HEK293T (cell line): ENCODE measurements at places on chromosomes 3 and 15.

GRCh38 chr15:69587723-69588426 is 135.3 kb downstream of the RPLP1 start:
- no peak for DNase-seq

GRCh38 chr3:143298886-143299535 is 179.4 kb downstream of the CHST2 start:
- DNase-seq = no peak

- DNase-seq = no peak
Measured at GRCh38 chr3:56788521-56788920, 13.2 kb downstream of the ARHGEF3 start.

DNA sequence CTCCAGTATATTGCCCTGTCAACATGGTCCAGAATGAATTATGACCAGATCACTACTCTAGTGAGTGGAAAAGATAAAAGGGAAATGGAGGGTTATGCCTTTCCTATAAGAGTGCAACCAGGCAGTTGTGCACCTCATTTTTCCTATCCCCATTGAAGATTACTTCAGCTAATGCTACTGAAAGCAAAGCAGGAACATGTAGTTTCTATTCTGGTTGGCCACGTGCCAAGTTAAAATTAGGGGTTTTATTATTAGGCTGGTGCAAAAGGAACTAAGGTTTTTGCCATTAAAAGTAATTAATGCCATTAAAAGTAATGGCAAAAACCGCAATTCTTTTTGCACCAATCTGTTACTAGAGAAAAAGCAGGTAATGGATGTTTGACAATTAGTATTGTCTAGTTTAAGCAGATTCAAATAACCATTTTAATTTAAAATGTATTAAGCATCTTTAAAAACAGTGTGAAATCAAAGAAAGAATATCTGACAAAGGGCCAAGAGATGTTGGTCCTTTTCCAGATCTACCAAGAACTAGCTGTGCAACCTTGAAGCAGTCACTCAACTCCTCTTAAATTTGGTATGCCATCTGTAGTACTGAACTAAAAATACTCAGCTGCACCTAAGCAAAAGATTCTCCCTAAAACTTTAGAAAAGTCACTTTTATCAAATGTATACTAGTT is 567.5 kb upstream of the CCDC54 start:
- no peak for DNase-seq

DNA sequence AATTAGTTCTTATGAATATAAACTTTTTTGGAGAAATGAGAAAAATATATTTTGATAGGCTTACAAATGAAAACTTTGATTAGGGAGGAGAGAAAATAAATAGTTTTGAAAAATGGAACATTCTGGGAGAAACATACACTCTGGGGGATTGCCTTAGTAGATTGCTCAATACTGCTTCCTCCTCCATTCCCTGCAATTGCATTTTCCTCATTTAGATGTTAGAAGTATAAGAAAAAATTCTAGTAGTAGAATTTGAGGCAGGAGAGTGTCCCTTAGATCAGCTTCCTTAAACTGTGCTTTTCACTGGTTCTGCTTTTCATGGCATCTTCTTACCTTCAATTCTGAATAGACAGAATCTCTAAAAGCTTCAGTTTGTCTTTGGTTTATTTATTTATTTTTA is 46.2 kb upstream of the CTDSPL2 start:
- DNase-seq = no peak

- no peak for DNase-seq
Measured at GRCh38 chr15:48806151-48806550, 4.7 kb downstream of the CEP152 start.

DNA sequence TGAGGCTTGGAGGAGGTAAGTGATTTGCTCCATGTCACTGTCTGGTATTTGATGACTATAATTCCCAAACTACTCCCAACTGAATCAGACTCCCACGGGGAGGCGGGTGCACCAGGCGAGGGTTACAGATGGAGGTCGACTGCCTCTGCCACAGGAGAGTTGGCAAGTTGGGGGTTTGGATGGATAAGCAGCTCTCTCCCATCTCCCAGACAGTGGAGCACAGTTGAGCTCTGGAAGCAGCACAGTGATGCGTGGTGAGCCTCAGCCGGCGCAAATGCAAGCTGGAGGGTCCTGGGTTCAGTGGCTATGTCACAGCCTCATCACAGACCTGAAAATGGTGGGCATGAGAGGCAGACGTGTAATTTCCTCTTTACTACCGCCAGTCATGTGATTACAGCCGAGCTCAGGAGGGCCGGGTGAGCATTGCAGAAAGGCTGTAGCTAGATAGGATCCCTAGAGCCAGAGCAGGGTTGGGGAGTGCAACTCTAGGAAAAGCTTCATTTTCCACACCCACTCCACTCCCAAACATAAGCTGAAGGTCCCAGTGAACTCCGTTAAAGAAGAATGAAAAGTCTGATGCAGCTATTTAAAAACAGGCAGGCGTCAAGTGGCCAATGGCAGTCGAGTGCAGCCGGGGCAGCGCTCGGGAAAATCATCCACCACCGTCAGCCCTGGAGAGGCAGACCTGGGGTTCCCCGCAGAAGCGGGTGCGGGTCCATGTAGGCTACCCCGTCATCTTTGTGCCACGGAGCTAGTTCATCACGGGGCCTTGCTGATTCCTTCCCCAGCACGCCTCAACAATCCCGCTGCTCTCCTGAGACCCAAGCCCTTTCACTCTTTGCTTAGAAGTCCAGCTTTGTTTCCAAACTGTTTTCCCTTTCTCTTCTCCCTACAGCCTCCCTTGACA is 33.3 kb upstream of the VPS8 start:
- no peak for DNase-seq

DNA sequence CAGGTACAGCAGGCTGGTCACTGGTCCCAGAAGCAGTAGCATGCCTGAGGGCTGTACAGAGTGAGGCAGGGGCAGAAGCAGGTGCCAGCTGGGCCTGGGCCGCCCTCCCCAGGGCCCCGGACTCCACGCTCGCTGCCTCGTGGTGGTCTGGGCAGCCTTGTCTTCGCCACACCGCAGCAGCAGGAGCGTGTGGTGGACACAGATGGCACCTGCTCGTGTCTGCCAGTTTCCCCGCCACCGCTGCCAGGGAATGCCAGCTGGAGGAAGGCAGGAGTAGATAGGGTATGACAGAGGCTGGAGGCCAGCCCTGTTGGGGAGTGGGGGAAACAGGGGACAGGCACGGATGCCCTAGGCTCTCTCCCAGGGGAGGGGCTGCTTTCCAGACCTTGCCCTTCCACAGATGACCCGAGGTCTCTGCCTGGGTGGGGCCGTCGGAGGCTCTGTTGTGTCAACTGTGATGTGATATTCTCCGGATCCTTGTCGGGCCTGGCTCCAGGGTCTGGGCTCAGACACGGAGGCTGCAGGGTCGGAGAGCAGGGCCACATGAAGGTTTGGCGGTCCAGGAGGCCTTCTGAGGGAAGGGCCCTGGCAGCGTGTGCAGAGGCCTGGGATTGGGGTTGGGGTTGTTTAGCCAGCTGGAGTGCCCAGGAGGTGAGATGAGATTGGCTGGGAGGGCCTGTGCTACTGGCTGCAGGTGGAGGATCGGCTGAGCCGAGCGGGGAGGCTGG is 33.6 kb downstream of the GOLGA6L10 start:
- DNase-seq = no peak

GRCh38 chr15:31811641-31812040 is 218.7 kb upstream of the CHRNA7 start:
- DNase-seq = no peak

DNA sequence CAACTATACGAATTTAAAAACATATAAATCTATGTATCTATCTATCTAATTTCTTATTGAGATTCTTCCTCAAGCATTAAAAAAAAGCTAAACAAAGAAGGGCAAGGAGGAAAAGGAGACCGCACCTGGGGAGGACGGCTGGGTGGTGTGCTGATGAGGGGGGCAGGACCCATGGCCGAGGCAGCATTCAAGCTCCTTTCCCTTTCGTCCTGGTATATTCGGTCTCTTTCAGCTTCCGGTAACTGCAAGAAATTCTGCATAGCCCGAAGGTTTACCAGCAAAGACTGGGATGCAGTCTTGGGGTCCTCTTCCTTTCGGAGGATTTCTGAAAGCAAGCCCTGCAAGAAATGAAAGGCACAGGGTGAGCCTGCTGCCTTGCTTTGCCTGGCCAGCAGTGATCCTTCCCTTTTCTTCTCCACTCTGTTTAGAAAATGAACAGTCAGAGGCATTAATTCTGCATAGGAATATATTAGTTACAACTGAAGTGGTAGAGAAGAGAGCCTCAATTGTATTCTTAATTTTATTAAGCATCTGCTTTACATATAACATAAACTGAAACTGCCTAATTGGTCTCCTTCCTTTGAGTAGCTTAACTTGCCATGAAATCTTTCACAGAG is 38.8 kb downstream of the SATB1 start:
- DNase-seq = no peak

GRCh38 chr3:67083277-67083676 is 85.2 kb downstream of the KBTBD8 start:
- DNase-seq = no peak

- DNase-seq = no peak
Measured at GRCh38 chr15:73570355-73571032, 62.7 kb downstream of the NPTN start.

DNA sequence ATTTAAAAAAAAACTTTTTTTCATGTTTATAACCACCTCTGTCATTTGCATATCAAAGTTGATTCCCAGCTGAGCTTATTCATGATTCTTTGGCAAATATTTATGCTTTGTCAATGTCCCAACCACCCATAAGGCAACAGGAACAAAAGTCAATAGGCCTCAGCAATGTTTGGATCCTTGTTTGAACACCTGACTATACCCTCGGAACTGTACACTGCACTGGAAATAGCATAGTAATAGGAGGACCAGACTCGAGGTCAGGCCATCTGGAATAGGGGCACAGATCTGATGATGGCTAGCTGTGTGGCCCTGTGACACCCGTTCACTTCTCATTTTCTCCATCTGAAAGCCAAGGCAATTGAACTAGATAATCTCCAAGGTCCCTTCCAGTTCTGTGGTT is 301.7 kb upstream of the ATP11B start:
- no peak for DNase-seq

- no peak for DNase-seq
Measured at GRCh38 chr3:99108508-99108907, 207.0 kb upstream of the DCBLD2 start.

GRCh38 chr15:48617619-48618018 is 27.9 kb downstream of the FBN1 start:
- no peak for DNase-seq

DNA sequence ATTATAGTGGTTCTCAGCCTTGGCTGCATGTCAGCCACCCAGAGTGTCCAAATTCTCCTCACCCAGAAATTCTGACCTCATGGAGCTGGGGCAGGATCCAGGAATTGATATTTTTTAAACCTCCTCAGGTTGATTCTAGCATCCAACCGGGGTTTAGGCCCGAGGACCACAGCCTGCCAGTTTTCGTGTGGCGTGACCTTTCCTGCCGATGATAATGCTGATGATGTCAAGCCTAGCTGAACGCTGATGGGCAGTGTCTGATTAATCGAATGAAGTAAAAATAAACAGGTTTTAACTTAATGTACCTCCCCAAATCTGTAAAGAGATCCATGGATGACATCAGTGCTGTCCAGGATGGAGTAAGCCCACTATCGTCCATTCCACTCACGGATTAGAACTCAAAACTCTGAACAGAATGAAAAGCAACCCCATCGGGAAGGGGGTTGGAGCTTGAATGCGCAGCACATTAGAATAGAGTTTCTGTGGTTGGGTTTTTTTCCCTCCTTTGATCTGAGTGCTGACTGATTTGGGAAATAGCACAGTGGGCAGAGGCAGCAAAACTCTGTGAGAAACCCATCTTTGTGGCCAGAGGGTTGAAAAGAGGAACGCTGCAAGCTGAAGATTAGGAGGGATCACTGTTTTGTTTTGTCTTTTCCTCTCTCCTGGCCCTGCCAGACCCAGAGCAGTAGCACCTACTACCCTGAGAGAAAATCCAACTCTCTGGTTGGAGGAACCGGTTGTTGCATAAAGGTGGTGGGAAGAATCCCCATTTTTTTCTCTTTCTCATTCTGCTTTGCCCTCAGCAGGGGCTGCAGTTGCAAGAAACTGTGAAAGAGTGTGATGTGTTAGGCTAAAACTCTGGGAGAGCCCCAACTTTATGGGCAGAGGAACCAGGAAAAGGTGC is 153.9 kb downstream of the APBA2 start:
- no peak for DNase-seq

- no peak for DNase-seq
Measured at GRCh38 chr3:82082796-82083195, 321.4 kb upstream of the GBE1 start.

DNA sequence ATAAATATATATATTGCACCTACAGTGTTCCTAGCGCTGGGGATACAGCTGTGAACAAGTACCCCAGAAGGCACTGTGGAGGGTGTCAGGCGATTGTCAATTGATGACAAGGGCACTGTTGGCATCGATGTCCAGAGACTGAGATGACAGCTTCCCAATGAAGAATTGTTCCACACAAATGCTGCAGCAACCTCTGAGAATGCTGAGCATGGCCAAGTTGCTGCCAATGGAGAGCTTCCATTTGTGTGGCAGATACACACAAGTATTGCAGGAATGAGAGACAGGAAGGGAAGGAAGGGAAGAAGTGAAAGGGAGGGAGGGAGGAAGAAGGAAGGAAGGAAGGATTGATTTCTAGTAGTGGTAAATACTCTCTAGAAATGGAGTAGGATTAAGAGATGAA is 21.9 kb downstream of the LRTM1 start:
- DNase-seq = no peak

DNA sequence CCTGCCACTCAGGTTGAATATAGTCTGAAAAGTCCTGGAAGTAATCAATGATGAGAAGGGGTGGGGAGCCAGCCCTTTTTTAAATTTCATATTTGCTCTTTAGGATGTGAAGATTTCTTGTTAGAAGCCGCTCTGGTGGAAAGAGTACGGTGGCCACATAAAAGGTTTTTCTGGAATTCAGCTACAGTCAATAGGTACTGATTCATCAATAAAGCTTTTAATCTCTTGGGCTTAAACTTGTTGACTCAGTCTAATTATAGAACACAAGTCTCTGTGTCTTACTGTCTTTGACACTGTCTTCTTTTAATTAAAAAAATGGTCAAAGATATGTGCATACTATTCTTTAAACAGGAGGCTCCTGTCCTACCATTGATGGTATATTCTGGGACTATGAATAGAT is 99.9 kb upstream of the TP63 start:
- DNase-seq = no peak

DNA sequence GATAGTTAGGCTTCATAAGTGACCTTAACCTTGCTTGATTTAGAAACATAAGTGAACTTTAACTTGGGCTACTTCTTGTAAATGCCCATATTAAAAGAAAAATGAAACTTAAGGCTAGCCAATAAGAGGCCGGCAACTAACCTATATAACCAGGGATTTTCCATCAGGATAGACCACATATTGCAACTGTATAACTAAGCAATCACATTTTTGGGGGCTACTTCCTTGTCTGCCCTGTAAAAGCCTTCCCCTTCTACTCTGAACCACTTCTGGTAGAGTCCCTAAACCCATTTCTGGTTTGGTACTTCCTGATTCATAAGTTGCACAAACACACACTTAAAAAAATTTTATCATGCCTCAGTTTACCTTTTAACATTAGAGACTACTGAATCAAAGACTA is 150.9 kb upstream of the UBE2E2 start:
- DNase-seq = no peak

- DNase-seq = no peak
Measured at GRCh38 chr3:141950572-141951493, 74.4 kb downstream of the ATP1B3 start.
